ENCODE measurements at places on chromosomes 5 and 9.

- DNase-seq = no peak
Measured at GRCh38 chr5:39178171-39178570, 41.2 kb downstream of the FYB1 start.

- DNase-seq = no peak
Measured at GRCh38 chr9:113393281-113393680, 7.8 kb downstream of the ALAD start.

DNA sequence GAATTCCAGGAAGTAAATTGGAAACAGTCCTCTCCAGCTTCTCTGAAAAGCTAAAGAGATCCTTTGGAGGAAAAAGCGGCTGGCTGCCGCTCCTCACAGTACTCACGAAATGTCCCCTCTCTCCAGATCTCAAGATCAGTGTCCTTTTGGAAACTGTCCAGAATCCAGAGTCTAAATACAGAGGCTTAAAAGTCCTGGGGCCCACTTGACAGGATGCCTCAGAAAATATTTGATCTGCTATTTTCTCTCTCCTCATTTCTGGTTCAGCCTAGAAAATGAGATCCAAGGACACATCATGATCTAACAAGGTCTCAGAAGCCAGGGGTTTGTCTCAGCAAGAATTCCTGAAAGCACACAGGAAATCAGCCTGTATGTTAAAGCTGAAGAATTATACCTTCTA is 7.2 kb downstream of the C1QTNF2 start:
- DNase-seq = no peak

GRCh38 chr9:70477146-70477745 is 62.8 kb upstream of the KLF9 start:
- no peak for DNase-seq

GRCh38 chr5:152592416-152592815 is 187.3 kb upstream of the NMUR2 start:
- DNase-seq = no peak

- DNase-seq = no peak
Measured at GRCh38 chr9:137574192-137574591, 4.5 kb downstream of the DPH7 start.

GRCh38 chr5:138024117-138024516 is 8.8 kb downstream of the FAM13B start:
- DNase-seq = no peak

DNA sequence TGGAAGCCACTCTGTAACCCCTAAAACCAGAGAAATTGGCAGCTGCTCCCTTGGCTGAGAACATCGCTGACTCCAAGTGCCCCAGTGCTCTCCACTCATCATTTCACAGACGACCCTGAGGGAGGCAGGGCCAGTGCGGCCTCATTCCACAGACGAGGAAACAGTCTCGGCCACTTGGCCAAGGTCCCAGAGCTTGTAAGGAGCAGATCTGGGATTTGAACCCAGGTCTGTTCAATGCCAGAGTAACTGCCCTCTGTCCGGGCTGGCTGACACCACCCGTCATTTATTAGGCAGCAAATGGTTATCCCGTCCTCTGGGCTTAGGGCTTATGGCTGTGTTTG is 19.9 kb upstream of the IER5L start:
- DNase-seq = no peak

DNA sequence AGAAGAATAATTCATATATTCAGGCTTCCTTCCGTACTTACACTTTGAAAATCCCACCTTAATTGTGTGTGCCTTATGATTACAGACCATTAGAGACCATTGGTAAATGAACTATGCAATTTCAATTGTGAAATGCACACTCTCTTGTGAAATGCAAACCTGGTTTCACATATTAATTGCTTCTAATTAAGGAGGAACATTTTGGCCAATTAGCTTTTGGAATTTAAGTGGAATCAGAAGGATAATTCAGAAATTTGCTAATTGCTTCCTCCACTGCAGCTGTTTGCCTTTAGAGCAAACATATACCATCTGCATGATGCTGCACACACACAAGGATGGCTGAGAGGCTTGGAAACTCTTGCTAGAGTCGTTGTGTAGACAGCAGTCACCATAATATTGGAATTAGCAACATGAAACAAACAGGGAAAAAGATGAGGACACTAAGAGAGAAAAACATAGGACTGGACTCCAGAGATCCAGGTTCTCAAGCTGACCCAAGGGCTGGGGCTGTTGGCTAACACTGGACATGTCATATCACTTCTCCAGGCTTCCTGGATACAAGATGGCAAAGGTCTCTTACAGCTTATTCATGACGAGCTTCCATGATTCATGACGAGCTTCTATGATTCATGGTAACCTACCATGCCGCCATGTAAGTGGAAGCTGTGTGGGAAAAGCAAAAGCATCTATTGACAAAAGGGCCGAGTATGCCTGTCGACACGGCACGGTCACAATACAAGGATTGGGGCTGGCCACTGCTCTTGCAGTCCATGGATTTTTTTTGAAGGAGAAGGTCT is 78.0 kb downstream of the PTCH1 start:
- DNase-seq = no peak

GRCh38 chr5:160929906-160930305 is 77.9 kb upstream of the ATP10B start:
- no peak for DNase-seq

- no peak for DNase-seq
Measured at GRCh38 chr9:13956107-13956506, 357.8 kb downstream of the NFIB start.

- DNase-seq = no peak
Measured at GRCh38 chr9:34252016-34252415, 73.2 kb downstream of the UBAP1 start.

DNA sequence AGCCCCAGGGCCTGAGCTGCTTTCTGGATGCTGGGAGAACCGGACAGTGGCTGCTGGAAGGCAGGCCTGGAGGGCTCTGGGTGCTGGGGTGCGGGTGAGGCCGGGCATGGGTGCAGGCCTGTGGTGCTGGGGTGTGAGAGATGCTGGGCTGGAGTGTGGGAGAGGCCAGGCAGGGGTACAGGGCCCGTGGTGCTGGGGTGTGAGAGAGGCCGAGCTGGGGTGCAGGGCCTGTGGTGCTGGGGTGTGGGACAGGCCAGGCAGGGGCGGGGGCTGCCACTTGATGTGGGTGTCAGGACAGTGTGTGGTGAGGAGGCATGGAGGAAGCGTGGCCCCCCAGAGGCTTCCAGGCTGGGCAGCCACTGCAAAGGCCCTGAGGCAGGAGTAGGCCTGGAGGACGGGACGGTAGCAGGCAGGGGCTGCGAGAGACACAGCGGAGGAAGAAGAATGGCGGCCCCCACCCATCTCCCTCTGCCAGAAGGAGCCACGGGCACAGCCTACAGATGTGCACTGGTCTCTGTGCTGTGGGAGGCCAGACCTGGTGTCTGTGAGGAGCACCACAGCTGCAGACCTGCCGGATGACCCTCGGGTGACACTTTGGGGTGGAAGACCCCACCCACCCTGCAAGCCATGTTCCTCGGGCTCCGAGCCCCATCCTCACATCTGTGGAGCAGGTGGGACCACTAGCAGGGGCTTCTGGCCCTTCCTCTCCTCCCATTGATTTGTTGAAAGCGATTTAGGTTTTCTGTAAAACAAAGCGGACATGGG is 9.3 kb downstream of the NKD2 start:
- DNase-seq = no peak

GRCh38 chr5:62284946-62285891 is 20.8 kb upstream of the KIF2A start:
- peak; percentile 31 for DNase-seq
